ENCODE measurements at places on chromosomes 3 and 15. TPM values are rescaled to one million over a fixed set of nuclear protein-coding genes. Genes with fewer than 3 reads are reported as not detected.

DNA sequence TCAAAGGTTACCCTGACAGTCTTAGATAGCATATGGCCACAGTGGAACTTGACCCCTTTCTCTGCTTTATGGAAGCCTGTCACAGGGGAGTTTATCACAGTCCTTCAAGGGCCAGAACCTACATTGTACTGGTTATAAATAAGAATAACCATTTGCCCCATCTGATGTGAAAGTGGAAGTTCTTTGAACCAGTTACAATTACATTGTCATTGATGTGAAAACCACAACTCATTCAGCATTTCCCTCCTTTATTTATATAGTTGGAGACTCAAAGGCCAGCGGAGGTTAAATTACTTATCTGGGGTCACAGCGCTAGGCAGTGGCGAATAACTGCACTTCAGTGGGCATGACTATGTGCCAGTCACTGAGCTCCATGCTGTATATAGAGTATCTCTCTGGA is 60.5 kb upstream of the TBC1D5 start:
- no peak for DNase-seq

- DNase-seq: no peak
Observed at GRCh38 chr3:170003881-170004356, 33.9 kb upstream of the GPR160 start.

- DNase-seq: no peak
Observed at GRCh38 chr3:69806735-69807438, 67.6 kb downstream of the MITF start.

- DNase-seq: no peak
Observed at GRCh38 chr3:20353286-20353685, 167.3 kb upstream of the SGO1 start.

GRCh38 chr3:122100591-122101463 is 45.7 kb downstream of the CD86 start:
- no peak for DNase-seq

DNA sequence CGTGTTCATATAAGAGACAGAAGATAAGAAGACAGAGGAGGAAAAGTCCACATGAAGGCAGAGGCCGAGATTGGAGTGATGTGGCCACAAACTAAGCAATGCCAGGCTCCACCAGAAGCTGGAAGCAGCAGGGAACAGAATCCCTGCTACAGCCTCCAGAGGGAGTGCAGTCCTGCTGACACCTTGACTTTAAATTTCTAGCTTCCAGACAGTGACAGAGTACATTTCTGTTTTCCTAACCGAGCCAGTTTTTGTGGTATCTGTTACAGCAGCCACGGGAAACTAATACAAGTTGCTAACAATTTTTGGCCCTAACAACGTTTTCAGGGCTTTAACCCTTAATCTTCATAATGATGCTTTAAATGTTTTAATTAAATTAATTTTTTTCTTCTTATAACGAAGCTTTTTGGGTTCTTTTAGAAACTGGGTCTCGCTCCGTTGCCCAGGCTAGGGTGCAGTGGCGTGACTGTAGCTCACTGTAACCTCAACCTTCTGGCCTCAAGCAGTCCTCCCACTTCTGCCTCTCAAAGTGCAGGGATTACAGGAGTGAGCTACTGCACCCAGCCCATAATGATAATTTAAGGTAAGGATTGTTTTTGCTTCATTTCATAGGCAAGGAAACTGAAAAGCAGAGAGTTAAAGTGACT is 202.3 kb upstream of the PROK2 start:
- DNase-seq: no peak

Gene MLF1
- total RNA-seq: 42.9 TPM

Gene LRRC3B
- total RNA-seq: 18.7 TPM

Data from spinal cord (tissue), 10 donors.